A549 treated with Mapracorat at 1 μM for 4 hours (cell line): ENCODE measurements at places on chromosomes 3 and 15. TPM values are rescaled to one million over a fixed set of nuclear protein-coding genes. Genes with fewer than 3 reads are reported as not detected.

The UNC13C gene
- total RNA-seq, result not detected in 5 replicates

The INSYN1 gene
- total RNA-seq, result 0.95 to 3.1 TPM (median 1.4 TPM) in 5 replicates

The SLC22A14 gene
- 0.06 to 0.07 TPM (median 0.07 TPM) in 3 of 5 replicates, not detected in the others for total RNA-seq

The BFSP2 gene
- total RNA-seq, result not detected in 5 replicates

The FEZF2 gene
- not detected in 5 replicates for total RNA-seq

The FGF7 gene
- not detected in 5 replicates for total RNA-seq

The P2RY1 gene
- 0.35 to 0.52 TPM (median 0.49 TPM) in 5 replicates for total RNA-seq

The MRPS25 gene
- 44.9 to 61.7 TPM (median 55.9 TPM) in 5 replicates for total RNA-seq

The MCTP2 gene
- not detected in 5 replicates for total RNA-seq

The DAPK2 gene
- total RNA-seq, result 2.9 to 5.6 TPM (median 4.4 TPM) in 5 replicates

The ZNF80 gene
- total RNA-seq, result not detected in 5 replicates
